ENCODE measurements at places on chromosomes 12 and 14.

- DNase-seq, result no peak
Measured at GRCh38 chr12:59595565-59595882, 305 bp upstream of the SLC16A7 start.

DNA sequence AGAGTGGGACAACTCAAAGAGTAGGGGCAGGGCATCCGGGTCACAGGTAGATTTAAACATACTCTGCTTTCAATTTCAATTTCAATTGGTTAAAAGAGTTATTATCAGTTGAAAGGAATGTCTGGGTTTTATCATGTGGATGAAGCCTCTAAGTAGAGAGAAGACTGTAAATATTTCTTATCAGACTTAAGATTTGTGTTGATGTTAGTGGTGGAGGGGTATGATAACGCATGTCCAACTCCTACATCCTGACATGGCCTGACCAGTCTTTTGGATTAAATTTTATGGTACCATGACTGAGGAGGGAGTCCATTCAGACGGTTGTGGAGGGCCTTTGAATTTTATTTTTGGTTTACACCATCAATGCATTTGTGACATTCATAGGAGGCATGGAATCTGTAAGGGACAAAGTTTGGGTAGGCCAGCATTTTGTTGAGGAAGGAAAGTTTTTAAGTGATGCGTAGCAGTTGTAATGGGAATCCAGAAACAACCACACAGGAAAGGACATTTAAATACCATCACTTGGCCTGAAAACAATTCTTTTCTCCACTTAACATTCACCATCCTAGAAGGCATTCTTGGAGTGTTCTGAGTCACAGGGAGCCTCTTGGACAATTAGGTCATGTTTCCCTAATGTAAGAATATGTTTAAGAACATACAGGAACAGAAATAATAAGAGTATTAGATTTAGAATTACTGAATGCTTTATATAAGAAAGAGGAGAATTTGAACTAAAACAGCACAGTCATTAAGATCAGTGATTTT lies 371.9 kb downstream of the ATP23 start:
- DNase-seq, result no peak

- no peak for DNase-seq
Measured at GRCh38 chr12:96698521-96698920, 208.5 kb upstream of the NEDD1 start.

DNA sequence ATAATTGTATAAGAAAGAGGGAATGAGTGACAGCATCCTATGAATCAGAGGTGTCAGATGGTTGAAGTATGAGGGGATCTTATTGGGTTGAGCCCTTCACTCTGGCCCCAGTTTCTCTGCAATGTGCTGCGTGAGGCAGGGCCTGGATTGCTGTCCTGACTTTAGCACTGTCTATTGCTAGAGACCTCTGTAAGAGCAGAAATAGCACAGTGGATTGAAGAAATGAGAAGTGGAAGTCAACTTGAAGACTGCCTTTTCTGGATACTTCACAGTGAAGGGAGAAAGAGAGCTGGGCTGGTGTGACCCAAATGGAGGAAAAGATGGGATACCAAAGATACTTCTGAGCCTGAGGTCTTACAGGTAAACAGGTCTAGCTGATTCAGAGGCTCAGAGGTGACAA lies 5.8 kb downstream of the ASCL4 start:
- no peak for DNase-seq

- no peak for DNase-seq
Measured at GRCh38 chr14:90788031-90788430, 28.2 kb downstream of the TTC7B start.

GRCh38 chr14:60640859-60641741 lies 8.2 kb downstream of the SIX1 start:
- DNase-seq, result no peak

DNA sequence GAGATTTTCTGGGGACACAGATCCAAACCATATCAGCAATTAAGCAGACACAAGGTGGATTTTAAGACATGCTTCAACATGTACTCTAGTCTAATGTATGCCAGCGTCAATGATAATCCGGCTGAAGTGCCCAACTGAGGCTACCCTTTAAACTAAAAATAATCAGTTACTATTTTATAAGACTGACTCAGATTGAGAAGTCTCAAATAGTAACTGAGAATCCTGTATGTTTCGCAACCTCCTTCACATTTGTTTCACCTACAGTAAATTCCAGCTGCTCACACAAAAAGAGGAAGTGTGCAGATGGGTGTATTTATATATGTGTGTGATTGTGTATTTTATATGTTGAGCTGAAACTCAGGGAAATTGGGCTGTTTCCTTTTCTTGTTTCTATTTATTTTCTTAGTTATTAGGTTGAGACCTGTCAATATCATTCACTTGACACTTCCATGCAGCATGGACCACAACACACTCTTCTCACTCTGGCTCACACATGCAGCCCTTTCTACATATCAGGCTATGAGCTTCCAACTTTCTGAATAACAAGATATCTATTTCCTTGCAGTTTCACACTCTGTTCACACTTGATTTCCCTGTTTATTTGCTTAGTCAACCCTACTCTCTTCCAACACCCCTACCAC lies 1224.9 kb upstream of the TMEM132C start:
- no peak for DNase-seq

DNA sequence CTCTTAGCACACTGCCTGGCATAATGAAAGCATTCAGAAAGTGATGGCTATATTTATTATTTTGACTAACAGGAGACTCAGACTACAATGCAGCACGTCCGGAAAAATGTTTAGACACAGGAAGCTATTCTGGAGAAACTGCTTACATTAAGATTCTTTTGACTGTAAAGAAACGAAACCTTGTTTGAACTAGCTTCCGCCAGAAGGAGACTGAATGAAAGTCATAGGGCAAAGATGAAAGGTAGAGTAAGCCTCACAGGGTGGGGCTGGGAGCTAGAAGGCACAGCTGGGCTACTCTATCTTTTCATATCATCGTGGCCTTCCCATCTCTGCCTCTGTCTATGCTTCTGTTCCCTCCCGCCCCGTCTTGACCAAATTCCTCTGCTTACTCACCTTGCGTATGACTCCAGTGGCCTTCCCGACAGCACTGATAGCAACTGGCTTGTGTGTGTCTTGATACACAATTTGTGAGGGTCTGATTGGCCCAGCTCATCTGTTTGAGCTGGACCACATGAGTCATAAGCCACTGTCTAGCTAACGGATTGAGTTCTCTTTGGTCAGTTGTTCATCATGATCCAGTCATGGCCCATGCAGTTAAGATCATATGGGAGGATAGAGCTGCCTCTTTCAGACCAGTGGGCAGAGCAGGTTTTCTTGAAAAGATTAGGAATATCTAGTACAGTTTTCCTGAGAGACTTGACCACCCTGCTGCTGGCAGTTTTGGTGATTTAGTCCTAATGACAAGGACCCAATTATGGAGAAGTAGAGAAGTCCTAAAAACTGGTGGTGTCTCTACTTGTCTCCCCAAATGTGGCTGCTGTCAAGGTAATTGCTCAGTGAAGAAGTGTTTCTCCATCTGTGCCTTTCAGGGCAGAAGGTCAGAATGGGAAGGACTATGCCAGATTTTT lies 151.5 kb upstream of the SLC38A2 start:
- DNase-seq, result no peak

DNA sequence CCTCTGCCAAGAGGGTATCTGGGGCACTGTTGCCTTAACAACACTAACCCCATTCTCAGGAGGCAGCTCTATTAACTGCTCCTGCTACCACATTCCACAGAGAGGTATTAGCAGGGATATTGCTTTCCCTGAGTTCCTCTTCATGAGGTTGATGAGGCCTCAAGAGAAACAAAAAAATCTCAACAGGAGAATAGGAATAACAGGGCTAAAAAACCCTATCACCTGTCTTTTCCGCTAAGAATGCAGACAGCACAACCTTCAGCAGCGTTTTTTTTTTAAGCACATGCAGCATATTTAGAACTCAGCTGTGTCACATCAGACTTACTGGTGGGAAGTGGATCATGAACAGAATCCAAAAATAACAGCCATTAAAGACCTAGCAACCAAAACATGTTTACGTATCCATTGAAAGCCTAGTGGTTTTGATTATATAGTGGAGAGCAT lies 29.2 kb downstream of the ATF7 start:
- no peak for DNase-seq

- DNase-seq, result no peak
Measured at GRCh38 chr12:8446642-8447547, 8.9 kb upstream of the CLEC6A start.

- peak; percentile 14 for DNase-seq
Measured at GRCh38 chr14:55772486-55772885, 192.5 kb downstream of the KTN1 start.

GRCh38 chr12:29147731-29148595 lies 1.1 kb upstream of the FAR2 start:
- no peak for DNase-seq

GRCh38 chr12:112466011-112466422 lies 47.3 kb downstream of the PTPN11 start:
- DNase-seq, result no peak

DNA sequence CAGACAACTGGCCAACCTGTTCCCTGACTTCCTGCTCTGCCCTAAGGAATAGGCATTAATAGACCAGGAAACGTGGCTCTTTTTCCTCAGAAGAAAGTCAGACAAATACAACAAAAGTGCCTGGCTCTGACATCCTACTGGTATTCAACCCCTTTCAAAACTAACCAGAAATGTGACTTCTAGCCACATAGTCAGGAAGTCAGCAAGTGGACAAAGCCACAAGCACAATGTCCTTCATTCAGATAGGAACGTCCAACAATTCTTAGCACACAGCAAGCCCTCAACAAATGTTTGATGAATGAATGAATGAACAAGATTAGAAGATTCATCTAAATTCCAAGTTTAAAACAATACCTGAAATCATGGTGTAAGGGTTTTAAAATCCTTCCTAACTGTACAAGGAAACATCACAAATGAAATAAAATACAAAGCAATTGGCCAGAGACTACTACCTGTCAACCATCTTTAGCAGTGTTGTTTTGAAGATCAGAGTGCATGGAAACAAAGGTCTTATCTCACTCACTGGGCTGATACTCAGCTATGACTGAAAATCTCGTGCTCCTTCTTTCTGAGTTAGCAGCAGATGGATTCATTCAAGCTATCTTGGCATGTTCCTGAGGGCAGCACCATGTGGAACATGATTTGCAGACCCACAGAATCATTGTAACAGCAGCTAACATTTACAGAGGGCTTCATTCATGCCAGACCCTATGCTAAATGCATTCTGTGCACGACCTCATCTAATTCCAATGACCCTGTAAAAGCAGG lies 16.5 kb downstream of the APPL2 start:
- no peak for DNase-seq

DNA sequence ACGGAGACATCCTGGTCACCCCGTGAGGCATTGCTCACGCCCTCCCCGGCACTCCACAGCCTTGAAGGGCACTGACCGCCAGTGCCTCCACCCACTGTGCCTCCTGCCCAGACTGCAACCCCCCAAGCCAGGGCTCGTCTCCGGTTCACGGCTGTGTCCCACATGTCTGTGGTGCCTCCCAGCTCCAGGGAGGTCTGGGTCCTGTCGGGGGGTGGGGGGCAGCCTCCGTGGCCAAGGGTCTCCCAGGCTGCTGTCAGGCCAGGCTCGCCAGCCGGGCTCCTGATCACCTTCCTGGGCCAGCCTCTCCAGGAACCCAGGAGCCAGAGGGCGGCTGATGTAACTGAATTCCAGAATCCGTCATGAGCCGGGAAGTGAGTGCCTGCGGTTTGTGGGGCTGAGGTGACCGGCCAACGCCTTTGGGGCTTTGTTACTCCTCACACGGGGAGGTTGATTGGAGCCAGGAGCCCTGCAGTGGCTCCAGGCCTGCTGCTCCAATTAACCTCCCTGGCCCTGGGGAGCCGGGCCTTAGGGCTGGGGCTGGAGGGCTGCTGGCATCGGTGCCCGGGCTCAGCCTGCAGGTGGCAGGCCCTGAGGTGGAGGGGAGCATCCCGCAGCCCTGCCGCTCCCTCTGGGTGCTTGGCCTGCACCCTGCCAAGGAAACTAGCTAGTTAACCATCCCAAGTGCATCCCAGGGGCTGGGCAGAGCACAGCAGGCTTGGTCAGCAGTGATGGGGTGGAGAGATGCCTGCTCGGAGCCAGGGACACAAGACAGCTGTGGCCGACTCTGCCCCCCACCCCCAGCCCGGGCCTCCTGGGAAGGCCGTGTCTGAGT lies 36.4 kb upstream of the FBRSL1 start:
- no peak for DNase-seq

DNA sequence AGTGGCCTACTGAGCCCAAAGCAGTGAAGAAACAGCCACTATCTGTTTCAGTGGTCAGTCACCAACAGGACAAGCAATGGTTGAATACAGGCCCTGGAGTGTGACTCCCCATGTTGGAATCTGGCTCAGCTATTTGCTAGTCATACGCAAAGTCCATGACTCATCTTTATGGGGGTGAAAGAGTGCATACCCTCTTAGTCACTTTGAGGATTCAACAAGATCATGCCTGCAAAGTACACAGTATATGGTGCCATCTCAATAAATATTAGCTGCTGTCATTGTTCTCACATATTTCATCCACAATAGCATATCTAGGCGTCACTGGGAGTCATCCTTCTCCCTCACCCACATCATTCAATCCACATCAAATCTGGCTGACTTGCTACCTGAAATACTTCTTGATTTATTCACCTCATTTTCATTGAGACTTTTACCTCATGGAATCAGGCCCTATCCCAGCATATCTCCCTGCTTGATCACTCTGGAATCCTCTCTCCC lies 26.4 kb upstream of the STAB2 start:
- DNase-seq, result no peak

- no peak for DNase-seq
Measured at GRCh38 chr12:46506198-46506597, 133.6 kb upstream of the SLC38A2 start.

GRCh38 chr12:50506753-50507473 lies 2.1 kb downstream of the DIP2B start:
- no peak for DNase-seq

DNA sequence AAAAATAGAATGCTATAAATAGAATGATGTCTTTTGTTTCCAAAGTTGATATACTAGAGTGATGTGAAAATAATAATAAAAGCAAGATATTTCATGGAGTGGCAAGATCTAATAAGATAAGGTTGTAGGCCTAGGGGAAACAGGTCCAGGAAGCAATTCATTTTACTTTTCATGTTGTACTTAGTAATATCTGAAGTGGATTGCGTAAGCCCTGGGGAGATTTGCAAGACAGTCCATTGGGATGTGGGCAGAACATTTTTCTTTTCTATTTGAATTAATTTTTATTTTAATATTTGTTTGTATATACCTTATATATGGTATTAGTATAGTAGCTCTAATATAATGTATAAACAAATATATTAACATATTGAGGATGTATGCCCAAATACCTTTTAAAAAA lies 7.5 kb downstream of the NUBPL start:
- no peak for DNase-seq

- no peak for DNase-seq
Measured at GRCh38 chr12:109301643-109302168, 7.4 kb downstream of the FOXN4 start.

DNA sequence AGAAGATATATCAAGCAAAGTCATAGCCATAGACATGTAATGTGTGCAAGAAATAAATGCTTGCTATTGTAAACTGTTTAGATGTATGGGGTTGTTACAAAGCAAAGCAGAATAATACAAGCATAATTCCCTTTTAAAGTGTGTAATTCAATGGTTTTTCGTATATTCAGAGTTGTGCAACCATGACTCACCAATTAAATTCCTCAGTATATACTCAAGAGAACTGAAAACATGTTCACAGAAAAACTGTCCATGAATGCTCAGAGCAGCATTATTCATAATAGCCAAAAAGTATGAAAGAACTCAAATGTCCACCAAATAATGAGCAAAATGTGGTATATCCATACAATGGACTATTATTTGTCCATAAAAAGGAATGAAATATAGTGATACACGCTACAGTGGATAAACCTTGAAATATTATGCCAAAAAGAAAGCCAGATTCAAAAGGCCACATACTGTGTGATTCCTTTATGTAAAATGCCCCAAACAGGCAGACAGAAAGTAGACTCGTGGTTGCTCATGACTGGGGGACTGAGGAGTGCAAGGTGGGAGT lies 9.3 kb downstream of the GXYLT1 start:
- DNase-seq, result no peak

Data from NCI-H446 treated with DMSO at 0.1 percent for 48 hours (cell line).